Glomerular endothelial cell (primary cell): ENCODE measurements at places on chromosomes 5 and 9. TPM values are rescaled to one million over a fixed set of nuclear protein-coding genes. Genes with fewer than 3 reads are reported as not detected.

Gene RGS7BP
- total RNA-seq, result 23.9 and 24.1 TPM in 2 replicates

GRCh38 chr5:147520450-147520849 is 10.6 kb upstream of the DPYSL3 start:
- DNase-seq, result no peak

DNA sequence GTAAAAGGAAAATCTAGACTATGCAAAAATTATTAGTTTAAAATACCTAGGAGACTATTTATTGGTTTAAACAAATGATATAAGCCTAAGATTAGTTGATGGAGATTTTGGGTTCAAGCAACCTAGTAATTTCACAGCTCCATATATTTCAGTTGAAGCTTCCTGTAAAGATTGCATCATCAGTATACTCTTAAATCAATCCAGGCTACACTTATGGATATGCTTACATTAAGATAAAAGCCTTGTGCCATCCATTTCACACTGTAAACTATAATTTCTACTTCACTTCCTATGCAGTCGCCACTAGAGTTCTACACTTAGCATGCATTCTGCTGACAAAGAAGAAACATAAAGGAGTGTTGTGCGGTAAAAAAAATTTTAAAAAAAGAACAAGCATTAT is 7.3 kb upstream of the LIX1 start:
- DNase-seq, result no peak

GRCh38 chr5:80864706-80865435 is 95.3 kb upstream of the RASGRF2 start:
- DNase-seq, result no peak

GRCh38 chr9:122158202-122158601 is 1.4 kb downstream of the NDUFA8 start:
- DNase-seq, result no peak

Gene UGT3A1
- not detected in 2 replicates for total RNA-seq

- no peak for DNase-seq
Observed at GRCh38 chr9:123426406-123426805, 70.4 kb downstream of the CRB2 start.

DNA sequence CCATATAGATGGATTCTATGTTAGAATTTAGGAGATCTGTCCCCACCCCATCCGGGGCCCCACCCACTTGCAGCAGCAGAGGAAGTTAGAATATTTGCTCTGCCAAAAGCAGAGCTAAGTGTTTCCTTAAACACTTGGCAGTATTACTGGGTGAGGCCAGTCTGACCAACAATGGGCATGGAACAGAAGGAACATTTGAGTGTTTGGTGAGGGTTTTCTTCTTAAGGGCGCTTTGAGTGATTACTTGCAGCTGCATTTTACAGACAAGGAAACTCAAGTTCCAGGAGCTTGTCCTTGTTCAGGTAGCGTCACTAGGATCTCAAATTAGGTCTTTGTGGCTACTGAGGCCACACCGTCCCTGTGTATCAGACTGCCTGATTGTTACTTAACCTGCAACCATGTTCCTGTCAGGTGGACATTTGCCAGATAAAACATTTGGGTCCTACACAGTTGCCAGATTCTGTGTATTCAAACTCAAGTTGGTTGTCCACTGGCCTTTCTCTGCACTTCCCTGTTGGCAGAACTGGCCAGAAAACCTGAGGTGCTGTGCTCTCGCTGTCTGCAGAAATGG is 59.3 kb downstream of the SLC46A2 start:
- no peak for DNase-seq

- no peak for DNase-seq
Observed at GRCh38 chr5:51974834-51975233, 591.6 kb downstream of the ISL1 start.

DNA sequence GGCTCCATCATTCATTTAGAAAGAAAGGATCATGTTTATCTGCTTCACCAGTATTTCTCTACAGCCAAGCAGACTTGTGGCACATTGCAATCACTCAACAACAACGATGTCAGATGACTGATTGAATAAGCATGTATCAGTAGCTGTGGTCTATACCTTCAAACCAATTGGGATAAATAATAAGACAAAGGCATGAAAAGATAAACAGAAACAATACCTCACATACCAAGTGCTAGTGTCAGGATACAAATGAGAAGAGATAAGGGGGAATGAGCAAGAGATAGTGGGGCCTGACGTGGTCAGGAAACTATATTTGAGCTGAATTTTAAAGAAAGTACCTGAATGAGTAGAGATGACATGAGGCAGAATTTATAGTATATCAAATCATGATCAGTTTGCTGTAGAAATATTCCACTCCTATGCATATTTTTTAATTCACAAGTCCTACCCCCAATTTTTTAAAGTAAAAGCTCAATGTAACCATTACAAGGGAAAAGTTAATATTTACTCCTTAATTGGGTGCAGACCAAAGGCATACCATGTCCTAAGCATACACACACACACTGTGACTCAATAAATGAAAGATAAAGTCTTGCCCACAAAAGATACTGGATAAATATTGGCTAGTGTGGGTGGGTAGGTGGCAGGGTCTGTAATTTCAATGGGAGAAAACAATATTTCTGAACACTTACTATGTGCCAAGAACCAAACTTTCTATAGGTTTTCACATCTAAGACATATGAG is 284.5 kb downstream of the SPOCK1 start:
- no peak for DNase-seq

Gene UBE2QL1
- total RNA-seq, result not detected in 2 replicates

Gene PLEKHG4B
- 0.06 and 0.48 TPM in 2 replicates for total RNA-seq

DNA sequence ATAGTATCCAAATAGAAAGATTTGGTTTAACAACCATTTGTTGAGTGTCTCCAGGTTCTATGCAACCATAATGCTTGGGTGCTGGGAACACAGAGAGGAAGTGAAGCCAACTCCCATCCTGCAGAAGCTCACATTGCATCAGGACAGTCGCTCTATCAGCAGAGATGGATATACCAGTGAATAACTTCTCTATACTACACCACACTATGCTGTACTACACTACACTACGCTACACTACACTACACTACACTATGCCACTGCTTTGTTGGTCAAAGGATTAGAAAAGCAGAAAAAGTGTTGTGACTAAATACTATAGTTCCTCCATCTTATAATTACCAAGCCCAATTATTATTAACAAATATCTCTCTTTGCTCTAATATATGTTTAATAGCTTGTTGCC is 89.2 kb upstream of the PRRC1 start:
- DNase-seq, result no peak

DNA sequence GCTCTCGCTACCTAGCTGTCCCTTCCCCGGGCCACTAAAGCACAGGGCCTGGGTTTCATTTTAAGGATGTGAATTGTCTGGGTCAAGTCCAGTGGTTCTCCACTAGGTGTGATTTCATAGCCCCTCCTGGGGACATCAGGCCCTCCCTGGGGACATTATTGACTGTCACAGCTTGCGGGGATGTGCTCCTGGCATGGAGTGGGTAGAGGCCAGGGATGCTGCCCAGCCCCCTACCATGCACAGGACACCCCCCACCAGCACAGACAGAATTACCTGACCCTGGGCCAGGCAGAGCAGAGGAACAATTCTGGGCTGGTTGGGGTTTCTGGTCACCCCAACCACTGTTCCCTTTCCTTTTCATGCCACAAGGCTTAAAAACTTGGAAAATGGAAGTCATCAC is 4.1 kb downstream of the FAM78A start:
- DNase-seq, result no peak

Gene MRRF
- 20.2 and 26.7 TPM in 2 replicates for total RNA-seq

- no peak for DNase-seq
Observed at GRCh38 chr9:3929345-3930047, 370.4 kb downstream of the GLIS3 start.

Gene BTNL9
- 0.15 and 2.8 TPM in 2 replicates for total RNA-seq

Gene IL5
- total RNA-seq, result not detected in 2 replicates

Gene IL31RA
- total RNA-seq, result 0.76 and 3.5 TPM in 2 replicates

Gene TRMO
- 11.3 and 29.9 TPM in 2 replicates for total RNA-seq

DNA sequence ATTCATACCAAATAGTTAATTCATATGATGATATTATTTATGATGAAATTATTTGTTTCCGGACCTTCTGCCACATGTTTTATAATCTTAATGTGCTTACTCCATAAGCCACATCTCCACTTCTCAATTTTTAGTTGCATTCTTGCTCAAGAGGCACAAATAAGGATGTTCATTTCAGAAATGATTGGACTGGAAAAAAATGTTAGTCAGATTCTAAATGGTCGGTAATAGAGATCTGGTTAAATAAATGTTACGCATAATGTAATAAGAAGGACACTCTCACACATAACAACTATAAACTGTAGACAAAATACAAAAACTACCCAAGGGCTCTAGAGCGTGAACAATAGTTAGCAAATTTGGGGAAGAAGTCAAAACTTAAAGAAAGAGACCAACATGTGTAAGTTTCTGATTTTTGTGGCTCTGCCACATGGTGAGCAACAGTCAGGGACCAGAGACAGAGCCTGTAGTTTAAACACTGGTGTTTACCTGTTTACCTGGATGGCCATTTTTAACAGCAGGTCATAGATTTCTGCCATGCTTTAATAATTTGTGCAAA is 554.3 kb upstream of the CLINT1 start:
- DNase-seq, result no peak

- no peak for DNase-seq
Observed at GRCh38 chr5:74113927-74114326, 487.9 kb downstream of the ARHGEF28 start.

DNA sequence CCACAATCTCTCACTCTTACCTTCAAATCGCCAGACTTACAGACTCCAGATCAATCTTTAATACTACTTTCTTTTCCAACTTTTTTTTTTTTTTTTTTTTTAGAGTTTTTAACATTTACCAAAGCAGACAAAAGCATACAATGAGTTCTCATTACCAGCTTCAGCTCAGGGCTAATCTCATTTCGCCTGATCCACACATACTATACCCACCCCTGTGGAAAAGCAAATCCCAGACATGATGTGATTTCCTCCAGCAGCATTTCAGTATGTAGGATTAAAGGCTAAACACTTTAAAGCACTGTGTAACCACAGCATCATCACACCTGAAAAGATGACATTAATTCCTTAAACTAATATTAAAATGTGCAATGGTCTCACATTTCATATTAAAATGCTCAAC is 138.8 kb upstream of the RETREG1 start:
- DNase-seq, result no peak

DNA sequence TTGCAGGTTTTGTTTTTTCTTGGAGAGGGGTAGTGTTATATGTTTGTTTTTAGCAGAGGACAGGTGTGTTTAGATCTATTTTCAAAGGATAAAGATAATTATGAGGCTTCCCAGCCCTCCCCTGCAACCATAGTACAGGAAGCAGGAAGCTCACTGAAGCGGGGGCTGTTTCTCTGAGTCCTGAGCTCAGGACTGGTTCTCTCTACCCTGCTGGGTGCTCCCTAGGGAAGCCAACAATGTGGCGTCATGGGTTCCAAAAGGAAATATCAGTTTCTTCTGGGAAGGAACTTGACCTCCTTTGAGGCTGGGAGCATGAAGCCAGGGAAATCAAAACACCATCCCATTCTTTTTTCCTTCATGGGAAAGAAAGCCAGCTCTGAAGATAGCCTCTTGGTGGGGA is 62.2 kb downstream of the RAD23B start:
- no peak for DNase-seq

Gene GPRIN1
- 12.3 and 13.1 TPM in 2 replicates for total RNA-seq

Gene CD274
- 15.5 and 18.2 TPM in 2 replicates for total RNA-seq

GRCh38 chr9:137114613-137115393 is at the start of gene DPP7:
Gene DPP7 (minus strand): TSS chr9:137114733. CDS start chr9:137114713, 20 bp downstream.
- no peak for DNase-seq

DNA sequence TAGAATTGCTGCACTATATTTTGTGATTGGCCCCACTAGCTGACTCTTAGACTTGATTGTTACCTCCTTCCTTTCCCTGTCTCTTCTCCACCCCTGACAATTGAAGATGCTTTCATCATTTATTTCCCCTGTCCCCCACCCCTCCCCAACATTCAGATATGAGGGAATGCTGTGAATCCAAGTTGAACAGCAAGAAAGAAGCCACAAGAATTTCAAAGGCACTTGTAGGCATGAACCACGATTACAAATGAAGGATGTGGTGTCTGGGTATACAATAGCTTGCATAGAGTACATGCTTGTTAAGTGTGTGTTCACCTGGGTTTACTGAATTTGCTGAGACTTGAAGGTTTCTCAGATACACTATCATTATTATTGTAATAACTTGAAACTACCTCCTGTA is 78.3 kb upstream of the TRIO start:
- DNase-seq, result no peak

Gene SLC9A3
- total RNA-seq, result 2.2 and 3.1 TPM in 2 replicates

- DNase-seq, result no peak
Observed at GRCh38 chr9:133540698-133541025, 6.2 kb downstream of the ADAMTSL2 start.

DNA sequence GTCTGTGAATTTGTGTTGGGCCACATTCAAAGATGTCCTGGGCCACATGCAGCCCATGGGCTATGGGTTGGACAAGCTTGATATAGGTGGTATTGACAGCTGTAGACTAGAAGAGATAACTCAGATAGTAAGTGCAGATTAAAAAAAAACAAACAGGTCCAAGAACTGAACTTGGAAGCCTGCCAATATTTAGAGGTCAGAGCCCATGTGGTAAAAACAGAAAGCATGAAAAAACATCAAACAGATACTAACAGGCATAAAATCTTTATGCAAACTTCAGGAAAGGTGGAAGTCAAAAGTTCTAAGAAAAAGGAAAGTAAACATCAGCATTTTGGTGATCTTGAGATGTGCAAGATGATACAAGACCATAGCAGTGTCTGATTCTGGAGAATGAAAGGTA is 155.1 kb upstream of the NR4A3 start:
- DNase-seq, result no peak

Gene ELP1
- total RNA-seq, result 18.2 and 21.1 TPM in 2 replicates

GRCh38 chr9:107394264-107394663 is 95.3 kb downstream of the KLF4 start:
- DNase-seq, result no peak

GRCh38 chr9:109794361-109795012 is 14.5 kb downstream of the PALM2AKAP2 start:
- no peak for DNase-seq

DNA sequence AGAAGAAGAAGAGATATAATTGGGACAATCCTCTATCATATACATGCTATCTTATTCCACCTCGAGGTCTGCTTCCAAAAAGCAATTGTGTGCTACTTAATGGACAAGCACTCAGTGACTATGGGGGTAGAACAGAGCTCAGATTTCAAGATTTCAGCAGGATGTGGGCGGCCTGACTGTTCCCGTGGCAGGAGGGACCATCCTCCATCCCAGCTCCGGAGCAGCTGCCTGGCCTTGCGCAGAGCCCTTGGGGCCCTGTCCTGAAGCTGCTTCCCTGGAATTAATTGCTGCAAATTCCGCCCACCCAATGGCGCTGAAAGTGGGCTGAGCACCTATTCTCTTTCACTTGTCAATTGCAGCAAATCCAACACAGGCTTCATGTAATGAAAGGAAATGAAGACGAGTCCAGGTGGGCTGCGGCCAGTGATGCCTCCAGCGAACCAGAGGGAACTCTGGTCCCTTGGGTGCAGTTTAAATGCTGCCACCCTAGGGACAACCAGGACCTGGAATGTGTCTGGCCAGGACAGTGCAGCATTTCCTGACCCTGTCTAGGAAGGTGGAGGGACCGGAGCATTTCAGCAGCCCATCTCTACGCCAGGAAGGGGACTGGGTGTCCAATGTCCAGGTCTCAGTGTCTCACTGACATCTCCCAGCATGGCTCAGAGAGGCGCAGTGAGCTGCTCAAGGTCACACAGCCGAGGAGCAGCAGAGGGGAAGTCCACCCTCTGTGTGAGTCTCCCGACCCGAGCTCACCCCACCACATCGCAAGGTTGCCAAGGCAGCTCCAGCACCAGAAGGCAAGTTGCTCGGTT is 50.5 kb upstream of the FCN1 start:
- DNase-seq, result no peak

Gene FYB1
- total RNA-seq, result not detected in 2 replicates
